ENCODE measurements at places on chromosomes 2 and 18.

DNA sequence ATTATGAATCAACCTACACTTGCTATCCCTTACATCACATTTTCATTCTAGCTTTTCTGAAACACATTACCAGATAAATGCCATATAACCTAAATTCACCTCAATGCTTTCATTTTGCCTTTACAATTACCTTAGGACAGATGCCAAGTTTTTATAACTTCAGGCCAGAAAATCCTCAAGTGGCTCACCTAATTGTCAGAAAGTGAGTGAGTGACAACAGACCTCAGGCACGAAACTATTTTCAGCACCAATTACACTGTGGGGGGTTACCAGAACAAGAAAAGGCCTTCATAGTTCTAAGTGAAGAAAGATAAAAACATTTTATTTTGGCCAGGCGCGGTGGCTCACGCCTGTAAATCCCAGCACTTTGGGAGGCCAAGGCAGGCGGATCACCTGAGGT is 52.3 kb upstream of the ST8SIA5 start:
- no peak for DNase-seq

DNA sequence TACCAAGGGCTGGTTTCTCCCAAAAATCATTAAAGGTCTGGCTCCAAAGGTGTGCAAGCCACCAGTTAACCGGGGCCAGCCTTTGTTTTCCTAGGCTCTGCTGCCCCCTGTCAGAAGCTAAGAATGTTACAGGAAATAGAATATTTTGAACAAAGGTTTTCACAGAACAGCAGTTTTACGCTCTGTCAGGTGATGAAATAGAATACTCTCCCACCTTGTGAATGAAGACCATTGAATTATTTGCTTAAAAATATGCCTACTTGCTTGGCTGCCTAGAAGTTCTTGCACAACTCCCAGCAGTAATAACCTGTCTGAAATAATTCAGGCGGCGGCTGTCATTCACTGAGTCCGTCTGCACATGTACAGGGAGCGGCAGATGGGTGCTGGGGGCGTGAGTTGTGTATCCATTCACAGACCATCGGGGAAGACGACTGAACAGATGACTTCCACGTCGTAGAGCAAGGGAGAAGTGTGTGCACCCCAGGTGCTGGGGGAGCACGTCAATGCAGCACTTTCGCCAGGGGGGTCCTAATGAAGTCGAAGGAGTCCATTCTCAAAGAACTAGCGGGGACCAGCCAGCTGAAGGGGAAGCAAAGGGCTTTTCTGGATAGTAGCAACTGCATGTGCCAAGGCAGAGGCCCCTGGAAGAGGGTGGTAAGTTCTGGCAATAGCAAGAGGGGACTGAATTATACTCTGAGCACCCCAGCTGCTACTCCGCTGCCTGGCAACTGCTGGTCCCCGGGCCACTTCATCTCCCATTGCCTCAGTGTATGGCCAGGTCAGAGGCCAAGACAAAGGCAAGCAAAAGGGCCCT is 56.1 kb downstream of the SF3B1 start:
- DNase-seq, result peak; percentile 43

- no peak for DNase-seq
These were observed 87.1 kb downstream of the NDUFA10 start for GRCh38 chr2:239937866-239938640.

DNA sequence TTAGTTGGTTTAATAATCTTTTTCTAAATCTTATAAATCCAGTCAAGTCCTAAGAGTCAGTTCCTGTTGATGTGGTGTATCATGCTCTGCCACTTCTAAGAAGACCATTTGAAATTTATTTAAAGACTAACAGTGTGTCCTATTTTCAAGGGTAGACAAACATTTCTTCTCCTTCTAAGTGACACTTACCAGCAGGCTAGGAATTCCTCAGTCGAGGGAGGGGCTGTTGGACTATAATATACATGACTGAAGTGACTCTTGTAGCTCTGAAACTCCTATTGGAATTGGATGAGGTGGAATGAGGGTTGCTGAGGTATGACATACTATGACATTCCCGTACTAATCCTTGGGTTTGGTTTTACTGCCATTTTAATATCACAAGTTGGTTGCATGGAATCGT is 30.6 kb downstream of the ITGB6 start:
- DNase-seq, result no peak

- DNase-seq, result no peak
These were observed 216.3 kb downstream of the MYT1L start for GRCh38 chr2:2114707-2115245.

- no peak for DNase-seq
These were observed 237.8 kb upstream of the RBMS1 start for GRCh38 chr2:160731415-160731814.

DNA sequence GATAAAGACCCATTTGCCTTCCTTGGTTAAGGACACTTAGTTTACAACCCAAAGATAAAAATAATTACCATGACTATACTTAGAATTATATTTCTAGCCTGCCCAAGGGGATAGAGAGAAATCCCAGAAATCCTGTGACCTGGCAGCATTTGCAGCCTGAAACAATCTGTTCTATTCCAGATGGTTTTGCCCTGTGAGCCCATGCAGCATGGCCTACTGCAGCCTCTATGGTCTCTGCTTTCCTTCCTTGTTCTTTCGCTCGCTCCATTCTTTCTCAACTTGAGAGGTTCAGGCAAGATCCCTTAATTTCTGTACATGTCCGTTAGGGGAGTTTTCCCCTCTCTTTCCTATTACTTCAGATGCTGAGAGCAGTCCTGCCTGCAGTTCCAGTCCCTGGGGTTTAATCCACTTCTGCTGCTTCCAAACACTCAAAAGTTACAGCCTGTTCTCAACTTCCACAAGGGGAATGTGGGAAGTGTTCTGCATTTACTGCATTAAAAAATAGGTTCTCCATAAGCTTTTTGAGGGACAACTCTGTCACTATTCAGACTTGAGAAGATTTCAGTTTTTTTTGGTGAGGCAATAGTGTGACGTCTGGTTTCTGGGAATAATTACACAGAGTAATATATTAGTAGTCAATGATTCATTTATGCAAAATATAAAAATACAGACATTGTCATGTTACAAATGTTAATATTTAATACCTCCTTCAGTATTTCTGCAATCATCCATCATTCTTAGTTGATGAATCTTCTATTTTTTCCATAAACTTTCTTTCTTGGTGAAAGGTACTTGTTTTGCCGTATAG is 80.3 kb downstream of the CDCA7 start:
- no peak for DNase-seq

- no peak for DNase-seq
These were observed 13.1 kb upstream of the MYL12A start for GRCh38 chr18:3234457-3234856.

- no peak for DNase-seq
These were observed 457.2 kb downstream of the PIK3C3 start for GRCh38 chr18:42412281-42412680.

GRCh38 chr2:10700078-10700803 is 10.5 kb upstream of the NOL10 start:
- no peak for DNase-seq

- DNase-seq, result no peak
These were observed 5.7 kb upstream of the RTKN start for GRCh38 chr2:74447230-74447999.
